Cortex of kidney (tissue), 1 donor: ENCODE measurements at places on chromosomes 13 and 19.

DNA sequence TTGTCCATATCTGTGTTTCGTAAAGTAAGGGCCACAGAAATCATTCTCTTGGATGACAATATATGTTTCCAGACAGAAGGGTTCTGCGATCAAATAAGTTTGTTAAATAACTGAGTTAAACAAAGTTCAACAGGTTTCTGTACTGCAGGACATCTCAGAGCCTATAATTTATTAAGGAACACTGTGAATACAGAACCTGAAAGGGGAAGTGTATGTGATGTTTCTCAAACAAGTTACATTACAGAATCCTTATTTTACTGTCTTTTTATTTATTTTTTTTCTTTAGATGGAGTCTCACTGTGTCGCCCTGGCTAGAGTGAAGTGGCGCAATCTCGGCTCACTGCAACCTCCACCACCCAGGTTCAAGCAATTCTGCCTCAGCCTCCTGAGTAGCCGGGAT, 55.4 kb upstream of the GTF2F2 start:
- DNase-seq: no peak

- no peak for DNase-seq
Measured at GRCh38 chr13:95954266-95954665, 98.9 kb downstream of the UGGT2 start.

GRCh38 chr19:32465176-32465575, 59.6 kb downstream of the DPY19L3 start:
- no peak for DNase-seq

DNA sequence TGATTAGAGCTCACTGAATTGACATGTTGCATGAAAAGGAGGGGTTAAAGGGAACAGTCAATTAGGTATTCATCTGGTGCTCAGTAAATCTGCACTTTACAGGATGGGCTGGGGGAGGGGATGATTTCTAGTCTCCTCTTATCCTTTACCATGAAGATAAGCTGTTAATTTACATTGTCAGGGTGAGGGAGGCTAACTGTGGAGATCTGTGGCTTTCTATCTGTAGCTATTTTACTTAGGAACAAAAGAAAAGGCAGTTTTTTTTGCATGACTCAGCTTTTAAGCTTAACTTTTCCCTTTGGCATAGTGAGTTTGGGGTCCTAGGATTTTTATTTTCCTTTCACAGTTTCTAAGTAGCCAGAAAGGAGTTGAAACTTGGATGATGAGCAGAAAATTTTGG, 253.3 kb downstream of the LMO7 start:
- DNase-seq: no peak

- DNase-seq: no peak
Measured at GRCh38 chr19:15129856-15130585, 22.8 kb downstream of the SYDE1 start.

- no peak for DNase-seq
Measured at GRCh38 chr13:107865318-107865575, 350.1 kb downstream of the LIG4 start.

- no peak for DNase-seq
Measured at GRCh38 chr19:47056411-47056810, 8.0 kb upstream of the TMEM160 start.

GRCh38 chr19:30530751-30531150, 158.6 kb downstream of the ZNF536 start:
- DNase-seq: no peak

DNA sequence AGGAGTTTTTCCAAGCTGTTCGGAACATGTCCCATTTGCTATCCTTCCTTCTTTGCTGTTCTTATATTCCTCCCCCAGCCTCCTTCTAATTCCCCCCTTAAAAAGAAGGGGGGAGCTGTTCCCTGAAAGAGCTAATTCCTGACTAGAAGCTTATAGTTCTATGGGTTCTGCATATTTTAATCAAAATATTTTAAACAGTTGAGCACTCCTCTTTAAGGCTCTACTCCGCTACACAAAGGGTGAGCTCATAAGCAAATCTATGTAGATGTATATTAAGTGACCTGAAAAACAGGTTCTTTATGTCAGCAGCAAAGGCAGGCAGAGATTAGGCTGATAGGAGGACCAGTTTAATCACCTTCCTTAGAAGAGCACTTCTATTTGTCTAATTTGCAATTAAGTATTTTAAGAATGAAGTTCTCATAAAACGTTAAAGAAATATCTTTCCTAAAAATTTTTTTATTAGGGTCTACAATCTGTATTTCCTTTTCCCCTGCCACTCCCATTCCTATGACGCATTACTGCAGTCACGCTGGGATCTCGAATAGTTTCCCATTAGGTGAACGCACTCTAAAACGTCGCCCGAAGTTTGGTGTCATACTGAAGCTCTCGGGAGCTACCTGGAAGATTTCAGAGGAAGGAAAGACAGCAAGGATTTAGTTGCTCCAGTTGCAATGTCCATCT, 5.2 kb downstream of the EFNB2 start:
- no peak for DNase-seq

DNA sequence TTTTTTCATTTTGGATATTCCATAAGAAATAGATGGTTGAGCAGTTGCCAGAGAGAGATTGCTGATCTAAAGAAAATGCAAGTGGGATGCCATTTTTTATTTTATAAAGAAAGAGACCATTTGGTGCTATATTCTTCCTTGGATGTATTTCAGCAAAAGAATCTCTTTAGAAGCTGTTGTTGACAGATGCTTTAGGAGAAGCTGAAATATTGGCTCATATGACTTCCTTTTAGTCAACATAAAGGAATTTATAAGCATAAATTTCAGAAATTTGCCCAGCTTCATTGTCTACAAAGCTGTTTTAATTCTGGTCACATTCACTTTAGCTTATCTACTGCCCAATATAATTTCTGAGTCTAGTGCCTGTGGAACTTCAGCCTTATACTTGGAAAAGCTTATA, 36.9 kb downstream of the POLR1D start:
- DNase-seq: no peak

- no peak for DNase-seq
Measured at GRCh38 chr19:19468424-19469050, 46.8 kb downstream of the TSSK6 start.

GRCh38 chr19:1752009-1752756, 1.1 kb upstream of the ONECUT3 start:
- no peak for DNase-seq

DNA sequence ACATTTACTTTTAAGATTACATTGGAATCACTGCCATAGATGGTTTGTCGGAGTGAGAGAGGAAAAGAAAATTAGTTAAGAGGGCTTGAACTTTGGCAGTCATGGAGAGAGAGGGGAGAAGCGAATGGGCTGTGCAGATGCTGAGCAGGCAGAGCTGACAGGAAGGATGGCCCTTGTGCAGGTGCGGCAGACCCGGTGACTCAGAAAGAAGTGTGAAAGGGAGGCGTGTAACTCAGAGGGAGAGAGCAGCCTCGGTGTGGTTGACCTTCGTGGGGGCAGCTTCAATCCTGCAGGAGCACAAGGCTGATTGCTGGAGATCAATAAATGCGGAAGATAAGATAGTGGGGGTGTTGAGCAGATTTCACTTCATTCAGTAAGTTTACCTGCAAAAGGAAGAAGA, 76.9 kb downstream of the TNFSF13B start:
- DNase-seq: no peak

- no peak for DNase-seq
Measured at GRCh38 chr19:22783651-22784410, at the start of gene ZNF99. TSS of gene ZNF99 (minus strand) at chr19:22784151. CDS start at chr19:22784016, 135 bp downstream.

- DNase-seq: no peak
Measured at GRCh38 chr13:22189176-22190048, 518.5 kb downstream of the FGF9 start.

DNA sequence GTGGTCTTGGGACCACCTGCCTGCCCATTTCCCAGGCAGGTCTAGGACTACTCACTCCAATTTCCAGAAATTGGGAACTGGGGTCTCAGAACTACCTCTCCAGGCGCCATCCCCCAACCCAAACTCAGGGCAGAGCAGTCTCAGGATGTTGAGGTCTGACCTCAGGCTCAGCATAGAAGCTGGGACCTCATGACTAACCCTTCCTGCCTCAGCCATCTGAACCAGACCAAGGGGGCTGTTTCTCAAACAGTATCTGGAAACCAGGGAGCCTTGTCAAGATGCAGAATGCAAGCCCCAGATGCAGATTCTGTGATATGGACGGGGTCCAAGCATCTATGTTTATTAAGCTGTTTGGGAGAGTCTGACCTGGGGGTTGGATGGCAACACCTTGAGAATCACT, 1.3 kb downstream of the FBXW9 start:
- no peak for DNase-seq

- DNase-seq: no peak
Measured at GRCh38 chr19:17829855-17830566, 8.7 kb upstream of the INSL3 start.

GRCh38 chr19:50694815-50695145, 24.8 kb downstream of the SHANK1 start:
- no peak for DNase-seq

DNA sequence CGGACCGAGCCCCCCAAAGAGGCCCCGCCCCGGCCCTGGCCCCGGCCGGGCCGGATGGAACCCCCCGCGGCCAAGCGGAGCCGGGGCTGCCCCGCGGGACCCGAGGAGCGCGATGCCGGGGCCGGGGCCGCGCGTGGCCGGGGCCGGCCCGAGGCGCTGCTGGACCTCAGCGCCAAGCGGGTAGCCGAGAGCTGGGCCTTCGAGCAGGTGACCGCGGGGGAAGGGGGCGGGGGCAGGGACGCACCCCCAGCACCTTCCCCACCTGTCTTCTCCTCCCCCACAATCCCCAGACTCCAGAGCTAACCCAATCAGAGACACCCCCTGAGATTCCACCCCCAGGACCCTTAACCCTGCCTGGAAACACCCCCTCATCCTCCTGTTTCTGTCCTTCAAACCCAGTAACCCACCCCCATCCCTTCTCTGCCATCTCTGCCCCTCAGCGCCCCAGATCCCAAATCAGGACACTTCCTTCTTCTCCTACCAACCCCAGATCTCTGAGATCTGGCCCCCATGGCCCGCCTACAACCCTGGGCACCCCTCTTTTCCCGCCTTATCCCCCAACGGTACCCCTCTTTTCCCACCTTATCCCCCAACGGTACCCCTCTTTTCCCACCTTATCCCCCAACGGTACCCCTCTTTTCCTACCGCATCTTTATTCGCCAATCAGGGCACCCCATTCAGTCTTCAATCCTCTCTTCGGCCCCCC, 505 bp downstream of the ZSWIM4 start:
- DNase-seq: no peak

DNA sequence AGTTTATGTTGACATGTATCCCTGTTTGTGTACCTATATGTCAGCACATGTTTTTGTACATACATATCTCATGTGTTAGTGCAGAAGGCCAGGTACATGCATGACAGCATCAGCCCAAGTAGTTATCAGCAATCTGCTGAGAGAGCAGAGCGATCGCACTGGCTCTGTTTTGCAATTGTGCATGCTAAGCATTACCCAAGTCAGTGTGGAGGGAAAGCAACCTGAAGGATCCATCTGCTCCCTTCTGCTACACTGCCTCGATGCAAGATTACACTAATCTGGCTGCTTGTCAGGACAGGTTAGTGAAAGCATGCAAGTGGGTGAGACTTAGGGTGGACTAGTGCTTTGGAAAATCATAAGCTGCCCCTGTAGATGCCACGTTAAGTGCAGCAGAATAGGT, 211.8 kb downstream of the PCCA start:
- DNase-seq: no peak

DNA sequence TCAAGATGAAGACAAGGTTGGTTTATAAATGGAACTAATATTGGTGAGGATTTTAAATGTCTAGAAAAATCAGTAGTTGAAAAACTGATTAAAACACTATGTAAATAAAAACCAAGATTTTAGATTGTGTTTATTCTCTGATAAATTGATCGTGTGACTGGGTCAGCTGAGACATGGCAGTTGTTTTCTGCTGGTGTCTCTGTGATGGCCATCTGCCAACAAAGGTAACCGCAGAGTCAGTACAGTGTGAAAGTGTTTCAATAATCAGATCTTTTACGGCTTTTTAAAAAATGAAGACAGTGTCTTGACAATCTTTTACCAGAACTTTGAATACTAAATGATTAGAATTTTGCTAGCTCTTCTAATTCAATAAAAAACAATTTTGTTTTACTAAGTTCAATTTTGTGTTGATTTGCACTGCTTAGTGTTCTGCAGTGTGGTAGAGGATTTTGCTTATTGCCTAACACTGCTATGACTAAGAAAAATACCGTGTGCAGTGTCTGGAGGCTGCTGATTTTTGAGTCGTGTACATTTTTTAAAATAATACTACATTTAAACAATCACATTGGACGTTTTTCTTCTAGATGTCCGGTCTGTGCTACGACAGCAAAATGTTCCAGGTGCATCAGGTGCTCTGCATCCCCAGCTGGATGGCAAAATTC, 32.7 kb upstream of the GPR183 start:
- no peak for DNase-seq

DNA sequence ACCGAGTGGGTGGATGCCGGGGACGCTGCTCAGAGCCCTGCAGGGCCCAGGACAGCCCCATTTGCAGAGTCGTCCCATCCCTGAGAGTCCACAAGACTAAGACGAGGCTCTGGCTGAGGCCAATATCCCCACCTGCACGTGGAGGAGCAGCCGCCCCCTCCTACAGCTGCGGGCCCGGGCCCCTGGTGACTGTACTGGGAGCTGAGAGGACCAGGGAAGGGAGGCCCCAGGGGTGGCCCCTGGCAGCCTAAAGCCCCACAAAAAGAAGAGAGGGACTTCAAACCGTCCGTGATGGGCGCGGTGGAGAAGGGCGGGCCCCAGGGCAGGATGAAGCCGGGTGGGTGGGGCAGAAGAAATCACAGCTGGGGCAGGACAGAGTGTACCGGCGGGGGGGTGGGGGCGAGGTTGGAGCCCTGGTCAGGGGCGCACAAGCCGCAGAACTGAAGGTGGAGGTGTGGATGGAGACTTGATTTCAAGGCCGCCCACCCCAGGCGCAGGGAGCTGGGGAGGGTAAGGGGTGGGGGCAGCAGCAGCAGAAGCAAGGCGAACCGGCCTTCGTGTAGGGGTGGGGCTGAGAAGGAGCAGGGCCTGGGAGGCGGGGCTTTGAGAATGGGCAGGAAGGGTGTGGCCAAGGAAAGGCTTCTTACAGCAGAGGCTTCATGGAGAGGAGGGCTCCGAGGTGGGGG, 12.9 kb downstream of the CFD start:
- no peak for DNase-seq

DNA sequence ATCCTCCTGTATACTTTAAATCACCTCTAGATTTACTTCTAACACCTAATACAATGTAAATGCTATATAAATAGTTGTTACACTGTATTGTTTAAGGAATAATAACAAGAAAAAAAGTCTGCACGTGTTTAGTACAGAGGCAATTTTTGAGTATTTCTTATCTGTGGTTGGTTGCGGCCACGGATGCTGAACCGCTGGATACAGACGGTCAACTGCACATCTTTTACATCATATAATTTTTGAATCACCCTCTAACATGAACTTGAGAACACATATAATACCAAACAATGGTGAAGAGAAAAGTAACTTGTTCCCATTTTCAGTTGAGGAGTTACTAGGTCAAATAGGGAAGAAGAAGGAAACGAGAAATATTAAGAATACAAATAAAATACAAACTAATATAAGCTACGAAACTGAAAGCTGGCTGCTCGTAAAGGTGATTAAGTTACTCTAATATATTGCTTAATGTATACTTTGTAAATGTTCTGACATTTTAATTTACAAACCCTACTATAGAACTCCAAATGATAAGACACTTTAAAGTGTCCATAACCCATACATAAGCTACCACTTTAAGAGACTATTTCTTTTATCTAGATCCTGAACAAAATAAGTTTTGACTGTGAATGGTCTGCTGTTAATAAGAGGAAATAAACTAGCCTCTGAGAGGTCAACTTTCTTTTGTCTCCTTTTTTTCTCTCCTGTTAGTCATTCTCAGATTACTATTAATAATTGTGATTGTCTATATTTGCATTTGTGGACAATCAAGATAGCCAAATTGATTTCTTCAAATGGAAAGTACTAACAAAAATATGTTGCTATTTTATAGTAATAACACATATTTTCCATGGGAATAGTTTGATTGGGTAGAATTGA, 457.4 kb downstream of the DIAPH3 start:
- no peak for DNase-seq

GRCh38 chr19:15396436-15396835, 16.8 kb upstream of the AKAP8 start:
- no peak for DNase-seq
